LNCaP clone FGC (cell line): ENCODE measurements at places on chromosomes 4 and X.

DNA sequence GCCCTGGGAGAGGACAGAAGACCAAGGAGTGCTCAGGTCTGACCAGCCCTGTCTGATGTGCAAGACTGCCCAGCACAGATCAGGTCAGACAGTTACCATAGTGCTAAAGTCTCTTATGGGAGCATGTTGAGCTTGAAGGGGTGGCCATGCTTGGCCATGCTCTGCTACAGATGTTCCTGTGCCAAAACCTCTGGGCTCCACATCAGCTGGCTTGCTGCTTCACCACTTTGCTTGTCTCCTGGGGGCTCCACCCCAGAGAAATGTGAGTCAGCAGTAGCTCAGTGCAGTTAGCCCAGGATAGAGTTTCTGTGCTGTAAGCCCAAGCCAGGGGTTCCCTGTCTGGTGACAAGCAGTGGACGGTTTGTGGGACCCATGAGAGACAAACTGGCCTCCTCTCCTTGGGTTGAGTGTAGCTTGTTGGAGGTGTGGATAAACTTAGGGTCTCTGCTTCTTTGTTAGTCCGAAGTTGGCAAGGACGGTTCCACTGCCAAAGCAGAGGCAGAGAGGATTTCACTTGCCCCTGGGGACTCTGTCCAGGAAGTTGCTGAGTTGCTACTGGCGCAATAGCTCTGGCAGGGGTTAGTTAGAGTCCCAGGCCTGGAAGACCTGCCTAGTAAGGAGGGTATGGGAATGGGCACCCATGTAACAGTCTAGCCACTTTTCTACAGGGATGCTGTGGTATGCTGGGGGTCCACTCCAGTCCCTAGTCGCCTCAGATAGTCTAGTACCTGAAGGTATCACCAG, 8.7 kb upstream of the TMSB15C start:
- no peak for DNase-seq

GRCh38 chr4:5399790-5400421, 308.5 kb downstream of the EVC2 start:
- no peak for DNase-seq

GRCh38 chr4:156195914-156196313, 242.2 kb upstream of the CTSO start:
- no peak for DNase-seq

- no peak for DNase-seq
Measured at GRCh38 chr4:140267576-140267975, 105.9 kb upstream of the SCOC start.

- no peak for DNase-seq
Measured at GRCh38 chr4:14787894-14788293, 214.4 kb upstream of the CPEB2 start.

DNA sequence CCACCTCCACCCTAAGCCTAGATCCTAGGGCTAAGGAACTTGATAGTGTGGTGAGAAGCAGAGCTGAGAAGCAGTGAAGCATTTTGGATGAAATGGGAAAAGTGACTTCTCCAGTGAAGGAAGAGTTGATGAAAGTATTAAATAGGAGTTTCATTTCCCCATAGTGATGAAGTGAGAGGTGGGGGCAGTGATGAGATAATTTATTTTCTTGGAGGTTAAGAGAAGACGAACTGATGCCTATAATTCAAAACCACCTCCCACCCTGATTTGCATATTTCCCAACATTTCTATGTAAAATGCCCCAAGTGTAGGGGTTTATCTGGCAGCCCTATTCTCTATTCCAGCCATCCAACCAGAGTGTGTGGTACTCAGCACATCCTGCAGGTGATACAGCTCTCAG, 6.3 kb downstream of the LONRF3 start:
- DNase-seq = no peak

DNA sequence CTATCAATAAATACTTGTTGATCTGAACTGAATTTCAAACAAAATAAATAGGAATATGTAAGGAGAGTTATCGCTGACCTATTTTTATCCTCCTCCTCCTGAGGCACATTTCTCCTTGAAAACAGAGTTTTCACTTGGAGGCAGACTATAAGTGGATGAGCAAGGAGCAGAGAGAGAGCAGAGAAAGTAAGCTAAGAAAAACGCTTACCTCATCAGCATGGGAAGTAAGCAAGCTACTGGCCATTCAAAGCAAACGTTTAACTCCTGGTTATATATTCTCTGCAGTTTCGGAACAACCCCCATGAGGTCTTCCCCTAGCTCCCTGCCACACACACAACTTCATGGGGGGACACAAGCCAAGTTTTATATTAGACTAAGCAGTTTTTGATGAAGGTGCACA, 13.2 kb downstream of the ZDHHC9 start:
- DNase-seq = no peak

DNA sequence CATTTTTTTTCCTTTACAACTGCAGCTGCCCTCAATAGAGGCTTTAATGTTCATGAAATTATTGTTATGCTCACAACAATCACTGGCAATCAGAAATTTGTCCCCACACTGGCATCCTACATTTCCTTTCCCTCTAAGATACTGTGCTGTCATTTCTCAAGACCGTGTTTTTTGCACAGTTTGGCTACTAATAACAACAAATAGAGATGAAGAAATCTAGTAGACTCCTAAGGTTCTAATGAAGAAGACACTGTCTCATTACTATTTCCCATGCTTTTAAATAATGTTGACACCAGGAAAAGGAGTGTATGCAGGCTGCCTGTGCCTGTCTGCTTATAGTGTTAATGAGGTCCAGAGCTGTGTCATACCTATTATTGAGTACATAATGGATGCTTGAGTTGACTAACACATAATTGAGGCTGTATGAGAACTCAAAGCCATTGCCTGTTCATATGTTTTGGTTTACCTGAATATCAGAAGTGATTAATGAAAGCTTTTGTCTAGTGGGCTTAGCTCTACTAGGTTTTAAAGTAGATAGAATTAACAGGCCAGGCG, 1.5 kb upstream of the EIF4E start:
- no peak for DNase-seq

- DNase-seq = no peak
Measured at GRCh38 chr4:26238426-26238777, 82.4 kb upstream of the RBPJ start.

DNA sequence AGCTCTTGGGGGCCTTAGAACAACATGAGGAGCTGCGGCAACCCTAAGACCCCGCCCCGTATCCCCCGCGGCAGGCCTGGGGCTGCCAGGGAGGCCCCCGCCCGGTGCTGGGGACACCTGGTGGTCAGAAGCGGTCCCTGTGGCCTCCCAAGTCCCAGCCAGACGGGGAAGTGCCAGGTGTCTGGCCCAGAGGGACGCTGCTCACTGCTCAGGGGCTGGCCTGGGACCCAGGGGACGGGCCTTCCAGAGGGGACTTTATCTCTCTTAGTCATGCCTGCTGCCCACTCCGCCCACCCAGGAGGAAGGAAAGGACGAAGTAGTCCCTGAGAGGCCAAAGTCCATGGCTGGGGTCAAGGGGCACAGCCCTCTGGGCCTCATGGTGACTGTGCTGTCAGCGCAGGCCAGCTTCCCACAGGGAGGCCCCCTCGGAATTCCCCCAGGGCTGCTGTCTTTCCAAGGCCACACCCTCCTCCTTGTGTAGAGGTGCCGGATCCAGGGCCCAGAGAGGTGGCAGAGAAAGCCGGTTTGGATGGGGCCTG, 31.0 kb upstream of the HTRA3 start:
- no peak for DNase-seq

DNA sequence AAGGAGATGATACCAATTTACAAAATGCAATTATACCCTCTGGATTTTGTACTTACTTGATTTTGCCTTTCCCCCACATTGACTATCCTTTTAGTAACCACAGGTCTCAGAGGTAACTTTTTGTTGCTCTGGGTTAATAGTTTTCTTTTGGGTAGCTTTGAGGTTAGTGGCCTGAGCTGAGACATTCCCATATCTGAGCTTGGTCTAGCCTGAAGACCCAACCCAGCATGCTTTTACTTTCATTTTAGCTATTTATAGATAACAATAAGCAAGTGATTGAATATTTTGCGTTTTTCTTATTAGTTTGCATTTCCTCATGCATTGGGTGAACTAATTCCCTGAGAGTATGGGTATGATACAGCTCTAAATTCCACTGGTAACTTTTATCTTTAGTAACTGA, 11.8 kb downstream of the HTN1 start:
- no peak for DNase-seq

DNA sequence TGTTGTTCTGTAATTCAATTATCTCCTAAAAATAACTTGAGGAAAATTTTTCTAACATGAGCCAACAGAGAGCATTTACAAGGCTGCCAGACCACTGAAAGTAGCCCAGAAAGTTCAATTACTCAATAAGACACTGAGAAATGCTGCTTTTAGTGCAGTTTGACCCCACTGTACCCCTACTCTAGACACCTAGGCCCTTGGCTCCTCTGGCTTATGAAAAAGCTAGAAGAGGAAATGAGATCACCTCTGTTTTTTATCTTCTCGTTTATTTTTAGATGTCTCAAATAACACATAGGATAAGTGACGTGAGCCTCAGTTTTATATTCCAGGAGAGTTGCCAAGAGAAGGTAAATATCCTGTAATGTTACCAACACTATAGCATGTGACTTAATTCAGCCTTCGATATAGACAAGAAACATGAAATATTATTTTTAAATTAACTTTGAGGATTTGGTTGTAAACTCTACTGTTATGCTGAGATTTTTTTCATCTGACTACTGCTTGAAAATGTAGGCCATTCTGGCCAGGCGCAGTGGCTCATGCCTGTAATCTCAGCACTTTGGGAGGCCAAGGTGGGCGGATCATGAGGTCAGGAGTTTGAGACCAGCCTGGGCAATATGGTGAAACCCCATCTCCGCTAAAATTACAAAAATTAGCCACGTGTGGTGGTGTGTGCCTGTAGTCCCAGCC, 24.4 kb downstream of the TNIP3 start:
- DNase-seq = peak; percentile 11

DNA sequence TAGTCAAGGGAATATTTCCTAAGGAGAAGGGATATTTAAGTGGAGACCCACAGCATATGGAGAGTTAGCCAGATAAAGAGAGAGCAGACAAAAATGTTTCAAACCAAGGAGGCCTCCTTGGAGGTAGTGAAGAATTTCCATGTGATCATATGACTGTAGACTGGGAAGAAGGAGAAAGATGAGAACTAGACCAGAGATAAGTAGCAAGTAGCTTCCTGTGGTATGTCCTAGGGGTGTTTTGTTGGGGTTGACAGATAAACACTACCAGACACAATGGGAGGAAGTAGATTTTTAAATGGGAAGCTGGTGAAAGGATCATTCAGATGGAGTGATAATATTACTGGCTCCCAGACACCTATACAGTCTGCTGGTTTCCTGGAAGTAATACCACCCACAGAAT, 13.6 kb downstream of the SYAP1 start:
- DNase-seq = no peak

- DNase-seq = no peak
Measured at GRCh38 chrX:10617999-10618351, 2.4 kb downstream of the MID1 start.

DNA sequence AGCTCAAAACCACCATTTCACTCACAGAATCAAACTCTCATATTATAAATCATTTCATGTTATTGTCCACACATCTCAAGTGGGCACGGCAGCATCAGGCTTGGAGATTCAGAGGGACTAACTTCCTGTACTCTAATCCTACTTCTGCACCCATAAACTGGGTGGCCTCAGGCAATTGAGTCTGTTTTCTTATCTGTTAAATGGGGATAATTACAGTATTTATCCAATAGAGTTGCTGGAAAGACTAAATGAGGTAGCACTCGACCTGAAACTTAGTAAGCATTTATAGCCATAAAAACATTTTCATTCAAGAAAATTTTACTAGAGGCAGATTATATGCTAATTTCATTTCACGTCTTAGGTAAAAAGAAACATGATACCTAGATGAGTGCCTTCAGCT, 13.0 kb downstream of the TBC1D1 start:
- no peak for DNase-seq

DNA sequence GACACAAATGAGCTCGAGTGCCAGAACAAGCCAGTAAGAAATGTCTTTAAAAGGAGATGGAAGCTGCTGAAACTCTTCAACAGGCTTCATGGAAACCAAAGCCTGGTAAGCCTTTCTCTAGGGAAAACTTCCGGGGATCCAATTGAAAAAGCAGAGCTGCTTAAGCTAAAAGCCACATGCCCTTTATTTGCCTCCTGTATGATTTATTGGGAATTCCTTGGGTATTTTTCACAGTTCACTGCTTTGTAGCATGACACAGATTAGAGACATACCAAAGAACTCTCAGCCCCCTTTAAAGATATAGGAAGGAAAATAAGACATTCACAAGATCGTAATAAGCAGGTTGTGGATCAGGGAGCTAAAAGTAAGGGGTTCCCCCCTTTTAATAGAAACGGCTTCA, 6.5 kb upstream of the ARHGAP6 start:
- no peak for DNase-seq

DNA sequence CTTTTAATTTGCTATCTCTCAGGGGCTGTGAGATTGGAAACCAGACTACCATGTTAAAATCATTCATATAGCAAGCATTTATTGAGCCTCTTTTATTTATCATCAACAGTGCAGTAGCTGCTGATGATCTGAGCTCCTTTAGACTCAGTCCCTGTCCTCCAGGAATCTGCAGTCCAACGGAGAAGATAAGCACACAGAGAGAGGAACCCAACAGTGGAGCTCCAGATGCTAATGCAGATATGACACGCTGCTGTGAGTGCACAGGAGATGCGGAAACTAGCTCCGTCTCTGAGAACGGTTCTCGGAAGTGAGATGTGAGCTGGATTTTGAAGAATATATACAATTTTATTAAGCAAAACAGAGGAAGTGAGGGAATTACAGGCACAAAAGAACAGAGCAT, 35.4 kb downstream of the DCHS2 start:
- DNase-seq = no peak

- no peak for DNase-seq
Measured at GRCh38 chr4:138488533-138488932, 246.4 kb upstream of the SLC7A11 start.

DNA sequence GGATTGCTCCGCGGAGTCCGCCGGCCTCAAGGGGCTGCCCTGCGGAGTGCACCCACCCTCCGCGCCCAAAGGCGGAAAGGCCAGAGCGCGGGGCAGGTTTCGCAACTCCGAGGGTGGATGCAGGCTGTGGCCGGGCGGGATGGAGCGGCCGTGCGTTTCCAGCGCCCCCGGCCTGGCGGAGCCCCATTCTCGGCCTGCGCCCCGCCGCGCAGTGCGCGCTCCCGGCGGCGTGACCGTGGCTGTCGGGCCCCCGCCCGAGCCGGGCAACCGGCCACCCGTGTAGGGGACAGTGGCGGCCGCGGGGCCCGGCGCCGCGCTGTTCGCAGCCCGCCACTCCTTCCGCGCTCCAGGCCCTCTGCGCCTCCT, 331 bp downstream of the SETD7 start:
- DNase-seq = no peak

DNA sequence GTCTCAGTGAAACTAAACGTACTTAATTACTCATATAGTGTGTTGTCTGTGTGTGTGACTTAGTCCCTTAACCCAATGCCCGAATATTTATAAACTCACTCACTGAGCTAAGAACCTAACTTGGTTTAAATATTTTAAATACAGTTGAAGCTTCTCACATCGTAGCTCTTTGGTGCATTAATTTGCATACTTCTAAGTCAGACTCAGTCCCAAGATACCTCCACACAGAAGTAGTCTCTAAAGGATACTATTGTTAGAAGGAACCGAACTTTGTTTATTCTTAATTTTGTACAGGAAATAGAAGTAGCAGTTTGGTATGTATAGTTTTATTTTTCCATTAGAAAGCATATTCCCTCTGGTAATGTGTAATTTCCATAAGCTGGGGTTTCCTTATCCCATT, 54.0 kb upstream of the NKAP start:
- DNase-seq = no peak

- DNase-seq = no peak
Measured at GRCh38 chr4:18630218-18631110, 608.9 kb upstream of the LCORL start.
